ENCODE measurements at places on chromosomes 6 and 20.

- DNase-seq, result no peak
Observed at GRCh38 chr6:151630991-151631655, 137.3 kb downstream of the CCDC170 start.

- no peak for DNase-seq
Observed at GRCh38 chr6:56652994-56653393, 10.3 kb upstream of the DST start.

GRCh38 chr6:84027340-84028181 is 6.0 kb upstream of the MRAP2 start:
- DNase-seq, result no peak

DNA sequence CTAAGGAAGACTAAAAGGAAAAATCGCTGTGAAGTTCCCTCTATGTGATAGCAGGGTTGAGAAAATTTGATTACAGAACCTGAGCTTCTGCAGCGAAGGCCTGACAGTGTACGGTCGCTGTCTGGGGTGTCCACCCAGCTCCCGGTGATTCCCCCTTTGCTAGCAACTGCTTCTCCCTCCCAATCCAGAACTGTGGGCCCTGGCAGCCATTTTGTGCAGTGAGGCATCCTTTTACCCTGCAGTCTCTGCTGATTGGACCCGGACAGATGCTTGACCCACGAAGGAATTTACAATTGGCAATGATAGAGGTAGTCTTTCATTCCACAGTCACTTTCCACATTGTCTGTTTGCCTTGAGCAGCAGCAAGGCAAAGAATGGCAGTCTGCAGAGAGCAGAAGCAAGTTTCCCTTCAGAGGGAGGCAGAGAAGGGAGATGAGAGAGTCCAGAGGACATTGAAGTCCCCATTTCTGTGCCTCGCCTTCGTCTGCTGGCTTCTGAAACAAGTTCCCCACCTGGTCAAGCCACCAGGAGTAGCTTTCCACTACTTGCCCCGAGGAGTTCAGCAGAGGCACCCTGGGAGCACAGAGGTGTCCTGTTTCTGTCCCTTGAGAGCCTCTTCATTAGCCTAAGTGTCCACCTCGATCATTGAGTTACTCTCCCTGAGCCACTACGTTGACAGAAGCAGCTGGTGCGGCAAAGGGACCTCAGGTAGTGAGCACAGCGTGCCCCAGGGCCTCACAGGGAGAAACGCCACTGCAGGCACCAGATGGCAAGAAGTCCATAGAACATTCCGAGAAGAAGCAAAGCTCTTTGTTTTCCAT is 370.3 kb downstream of the NRN1 start:
- DNase-seq, result peak; percentile 10

DNA sequence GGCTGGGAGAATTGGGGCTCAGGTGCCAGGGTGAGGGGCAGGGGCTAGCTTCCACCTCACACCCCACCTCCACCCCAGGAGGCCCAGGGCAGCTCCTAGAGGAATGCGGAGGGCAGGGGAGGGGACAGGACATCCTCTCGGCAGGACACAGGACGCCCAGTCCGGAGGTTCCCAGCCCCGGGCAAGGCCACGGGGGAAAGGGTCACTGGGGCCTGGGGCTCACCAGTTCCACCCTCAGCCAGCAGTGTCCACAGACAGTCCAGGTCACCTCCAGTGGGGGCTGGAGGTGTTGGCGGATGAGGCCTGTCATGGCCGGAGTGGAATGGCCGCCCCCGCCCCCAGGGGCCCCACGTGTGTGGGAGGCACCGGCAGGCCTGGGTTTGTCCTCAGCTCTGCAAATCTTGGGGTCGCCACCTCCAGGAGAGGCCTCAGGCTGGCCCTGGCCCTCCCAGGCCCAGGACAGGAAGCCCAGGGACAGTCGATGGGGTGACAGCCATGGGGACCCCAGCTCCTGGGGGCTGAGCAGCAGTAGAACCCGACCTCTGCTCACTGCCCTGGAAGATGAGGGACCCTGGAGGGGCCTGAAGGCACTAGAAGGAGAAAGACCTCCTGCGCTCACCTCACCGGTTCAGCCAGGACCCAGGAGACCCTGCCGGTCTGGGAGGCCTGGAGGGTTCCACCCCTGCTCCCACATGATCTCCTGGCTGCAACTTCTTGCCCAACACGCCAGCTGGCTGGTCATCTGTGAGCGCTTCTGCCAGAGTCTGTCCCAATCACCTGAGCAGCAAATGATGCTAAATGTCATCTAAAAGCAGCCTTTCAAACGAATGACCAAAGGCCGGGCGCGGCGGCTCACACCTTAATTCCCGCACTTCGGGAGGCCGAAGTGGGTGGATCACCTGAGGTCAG is 13.0 kb upstream of the ABHD16B start:
- DNase-seq, result no peak

- DNase-seq, result no peak
Observed at GRCh38 chr6:70669133-70669532, 1.4 kb downstream of the SMAP1 start.

DNA sequence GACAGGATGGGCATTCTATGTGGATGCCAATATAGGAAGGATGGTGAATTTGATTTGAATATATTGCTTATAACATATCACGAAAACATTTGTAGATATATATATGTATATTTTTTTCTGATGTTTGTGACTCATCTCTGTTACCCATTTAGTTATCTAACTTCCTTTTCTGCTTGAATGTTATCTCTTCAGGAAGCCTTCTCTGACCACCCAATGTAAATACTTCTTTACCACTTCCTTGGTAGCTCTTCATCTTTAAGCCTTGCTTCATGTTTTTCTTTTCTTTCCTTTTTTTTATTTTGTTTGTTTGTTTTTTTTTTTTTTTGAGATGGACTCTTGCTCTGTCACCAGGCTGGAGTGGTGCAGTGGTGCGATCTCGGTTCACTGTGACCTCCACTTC is 260.5 kb upstream of the EPHA7 start:
- DNase-seq, result no peak

DNA sequence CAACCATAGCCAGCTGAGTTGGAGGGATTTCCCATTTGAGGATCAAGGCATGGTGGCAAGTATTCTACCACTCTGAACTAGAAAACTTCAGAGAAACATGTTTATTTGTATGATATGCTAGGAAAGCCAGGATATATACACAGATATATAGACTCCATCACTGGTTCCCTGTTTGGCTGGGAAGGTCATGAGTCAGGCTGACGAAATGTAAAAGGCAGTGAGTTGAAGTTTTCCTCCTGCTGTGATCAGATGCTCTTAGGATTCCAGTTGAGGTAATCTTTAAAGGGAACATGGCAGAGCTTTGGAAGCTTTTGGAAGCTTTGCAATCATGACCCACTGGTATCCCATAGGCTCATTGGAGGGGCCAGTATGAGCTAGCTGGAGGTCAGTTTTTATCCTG is 1369.1 kb downstream of the EPHA7 start:
- DNase-seq, result peak; percentile 44

DNA sequence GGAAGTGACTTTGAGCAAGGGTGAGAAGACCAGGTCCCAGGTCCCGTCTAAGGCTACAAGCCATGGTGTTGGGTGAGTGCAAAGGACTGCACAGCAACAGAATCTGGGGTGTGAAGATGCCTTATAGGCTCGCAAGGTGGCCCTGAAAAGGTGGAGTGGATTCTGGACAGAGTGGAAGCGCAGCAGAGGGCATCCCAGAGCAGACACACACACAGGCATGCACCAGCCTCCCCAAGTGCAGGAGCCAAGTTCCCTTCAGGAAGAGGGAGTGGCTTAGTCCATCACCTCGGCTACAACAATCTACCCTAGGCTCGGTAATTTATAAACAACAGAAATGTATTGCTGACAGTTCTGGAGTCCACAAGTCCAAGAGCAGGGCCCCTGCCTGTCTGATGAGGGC is 180.1 kb upstream of the PDE10A start:
- DNase-seq, result no peak

GRCh38 chr6:145609521-145609920 is 125.8 kb downstream of the EPM2A start:
- DNase-seq, result no peak

- no peak for DNase-seq
Observed at GRCh38 chr6:106564476-106564875, 64.8 kb downstream of the RTN4IP1 start.

DNA sequence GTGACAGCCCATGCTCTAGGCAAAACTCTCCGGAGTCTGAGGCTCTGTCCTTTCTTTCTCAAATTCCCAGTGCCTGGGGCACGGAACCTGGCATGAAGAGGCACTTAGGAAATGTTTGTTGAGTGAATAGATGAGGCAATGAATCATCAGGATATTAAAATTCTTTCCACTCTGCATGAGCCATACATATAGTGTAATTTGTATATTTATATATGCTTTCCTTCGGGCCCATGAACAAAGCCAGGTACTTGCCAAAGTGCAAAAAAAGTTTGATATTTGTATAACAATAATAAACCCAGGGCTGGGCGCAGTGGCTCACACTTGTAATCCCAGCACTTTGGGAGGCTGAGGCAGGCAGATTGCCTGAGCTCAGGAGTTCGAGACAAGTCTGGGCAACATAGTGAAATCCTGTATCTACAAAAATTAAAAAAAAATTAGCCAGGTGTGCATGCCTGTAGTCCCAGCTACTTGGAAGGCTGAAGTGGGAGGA is 212.3 kb upstream of the ZNF217 start:
- DNase-seq, result no peak

- DNase-seq, result no peak
Observed at GRCh38 chr20:41621421-41621820, 3.2 kb upstream of the CHD6 start.

GRCh38 chr6:62371453-62372210 is 85.6 kb upstream of the KHDRBS2 start:
- DNase-seq, result peak; percentile 66

GRCh38 chr20:59723607-59724456 is 119.5 kb downstream of the PHACTR3 start:
- peak; percentile 0 for DNase-seq

- peak; percentile 59 for DNase-seq
Observed at GRCh38 chr20:61588411-61589385, 336.6 kb downstream of the CDH4 start.

DNA sequence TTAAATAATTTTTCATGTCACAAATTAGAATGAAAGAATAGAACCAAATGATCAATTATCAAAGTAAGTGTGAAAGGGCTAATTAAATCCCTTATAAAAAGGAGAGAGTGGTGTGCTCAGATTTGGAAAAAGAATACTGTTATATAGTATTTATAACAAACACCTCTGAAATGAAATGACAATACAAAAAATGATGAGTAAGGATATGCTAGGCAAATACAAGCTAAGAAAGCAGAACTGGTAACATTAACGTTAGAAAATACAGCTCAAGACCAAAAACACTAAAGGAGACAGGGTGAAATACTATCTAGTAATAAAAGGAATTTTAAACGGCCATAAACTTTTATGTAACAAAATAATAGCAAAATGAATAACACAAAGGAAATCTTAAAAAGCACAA is 324.2 kb upstream of the RUNX2 start:
- no peak for DNase-seq

GRCh38 chr6:154733183-154733625 is at the start of gene SCAF8:
SCAF8 (plus strand) TSS chr6:154733416; CDS start chr6:154733901, 485 bp downstream.
- DNase-seq, result peak; percentile 86

DNA sequence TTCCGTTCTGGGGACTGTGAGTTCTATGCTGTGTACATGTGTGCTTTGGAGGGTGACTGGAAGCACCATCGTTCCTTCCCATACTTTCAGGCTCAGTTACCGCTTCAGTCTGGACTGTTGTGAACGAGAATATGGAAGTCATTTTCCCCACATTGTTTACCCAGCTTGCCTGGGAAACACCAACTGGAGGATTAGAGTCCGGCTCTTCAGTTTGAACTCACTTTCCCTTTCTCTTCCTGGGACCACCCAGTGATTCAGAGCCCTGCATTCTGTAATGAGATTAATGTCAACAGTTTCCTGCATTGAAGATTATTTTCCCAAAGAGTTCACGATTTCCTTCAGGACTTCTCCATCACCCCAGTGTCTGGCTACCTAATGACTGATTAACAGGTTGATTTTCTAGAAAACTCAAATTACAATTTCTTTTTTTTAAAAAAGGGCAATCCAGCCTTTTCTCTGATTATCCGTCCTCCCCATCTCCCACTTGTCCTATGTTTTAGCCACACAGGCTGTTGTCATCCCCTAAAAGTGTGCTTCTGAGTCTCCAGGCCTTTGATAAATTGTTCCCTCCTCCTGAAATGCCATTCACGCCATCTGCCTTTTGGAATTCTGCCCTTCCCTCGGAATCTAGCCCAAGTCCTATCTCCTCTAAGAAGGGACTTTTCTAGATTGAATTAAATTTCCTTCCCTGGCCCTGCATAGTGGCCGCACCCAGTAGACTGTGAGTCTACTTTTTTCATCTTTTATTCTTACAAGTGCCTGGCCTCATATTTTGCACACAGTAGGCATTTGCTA is 3.3 kb upstream of the TAGAP start:
- DNase-seq, result no peak

DNA sequence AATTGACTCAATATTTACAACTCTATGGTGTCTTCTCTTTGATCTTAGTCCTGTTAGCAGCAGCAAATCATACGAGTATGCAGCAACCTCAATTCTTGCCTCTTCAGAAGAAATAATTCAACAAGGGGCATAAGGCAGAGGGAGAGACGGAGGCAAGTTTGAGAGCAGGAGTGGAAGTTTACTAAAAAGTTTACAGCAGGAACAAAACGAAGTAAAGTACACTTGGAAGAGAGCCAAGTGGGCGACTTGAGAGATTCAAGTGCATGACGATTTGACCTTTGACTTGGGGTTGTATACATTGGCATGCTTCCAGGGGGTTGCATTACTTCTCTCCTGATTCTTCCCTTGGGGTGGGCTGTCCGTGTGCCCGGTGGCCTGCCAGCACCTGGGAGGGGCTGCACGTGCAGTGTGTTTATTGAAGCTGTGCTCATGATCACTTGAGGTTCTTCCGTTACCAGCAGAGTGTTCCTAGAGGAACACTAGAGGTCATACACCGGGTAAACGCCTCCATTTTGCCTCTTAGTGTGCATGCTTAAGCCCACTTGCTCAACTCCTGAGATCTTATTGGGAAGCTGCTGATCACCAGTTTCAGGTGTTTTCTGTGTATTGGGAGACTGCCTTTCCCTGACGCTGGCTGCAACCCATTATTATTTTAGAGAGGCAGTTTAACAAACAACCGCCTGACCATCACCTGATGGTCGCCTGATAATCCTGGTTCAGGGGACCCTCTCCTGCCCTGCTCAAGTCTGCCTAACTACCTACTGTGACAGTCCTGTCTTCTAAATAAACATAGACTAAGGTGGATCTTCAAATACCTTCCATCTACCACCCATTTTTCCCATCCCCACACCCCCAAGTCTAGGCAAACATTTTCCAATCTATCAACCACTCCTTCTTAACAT is 172.4 kb upstream of the MYLIP start:
- DNase-seq, result no peak

- no peak for DNase-seq
Observed at GRCh38 chr6:134752445-134752844, 197.5 kb downstream of the ALDH8A1 start.

Measured in mesendoderm (in vitro differentiated cells).